ENCODE measurements at places on chromosomes 4 and X.

GRCh38 chrX:41116948-41117347 lies 31.7 kb downstream of the USP9X start:
- DNase-seq = no peak

DNA sequence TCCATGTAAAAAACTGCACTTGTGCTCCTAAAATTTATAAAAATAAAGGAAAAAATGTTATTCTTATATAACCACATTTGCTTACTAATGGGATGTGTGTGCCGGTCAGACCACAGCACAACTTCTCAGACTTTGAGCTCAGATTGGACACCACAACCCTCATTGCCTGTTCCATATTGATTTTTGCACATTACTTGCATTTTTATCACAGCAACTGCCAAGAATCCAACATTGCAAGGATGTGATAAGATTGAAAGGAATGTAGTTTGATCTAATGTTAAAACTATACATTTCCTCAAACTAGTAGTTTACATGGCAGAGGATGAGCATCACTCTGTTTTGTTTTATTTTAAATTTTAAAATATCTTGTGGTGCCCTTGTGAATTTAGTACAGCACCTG lies 227.8 kb downstream of the KDR start:
- DNase-seq = peak; percentile 74

DNA sequence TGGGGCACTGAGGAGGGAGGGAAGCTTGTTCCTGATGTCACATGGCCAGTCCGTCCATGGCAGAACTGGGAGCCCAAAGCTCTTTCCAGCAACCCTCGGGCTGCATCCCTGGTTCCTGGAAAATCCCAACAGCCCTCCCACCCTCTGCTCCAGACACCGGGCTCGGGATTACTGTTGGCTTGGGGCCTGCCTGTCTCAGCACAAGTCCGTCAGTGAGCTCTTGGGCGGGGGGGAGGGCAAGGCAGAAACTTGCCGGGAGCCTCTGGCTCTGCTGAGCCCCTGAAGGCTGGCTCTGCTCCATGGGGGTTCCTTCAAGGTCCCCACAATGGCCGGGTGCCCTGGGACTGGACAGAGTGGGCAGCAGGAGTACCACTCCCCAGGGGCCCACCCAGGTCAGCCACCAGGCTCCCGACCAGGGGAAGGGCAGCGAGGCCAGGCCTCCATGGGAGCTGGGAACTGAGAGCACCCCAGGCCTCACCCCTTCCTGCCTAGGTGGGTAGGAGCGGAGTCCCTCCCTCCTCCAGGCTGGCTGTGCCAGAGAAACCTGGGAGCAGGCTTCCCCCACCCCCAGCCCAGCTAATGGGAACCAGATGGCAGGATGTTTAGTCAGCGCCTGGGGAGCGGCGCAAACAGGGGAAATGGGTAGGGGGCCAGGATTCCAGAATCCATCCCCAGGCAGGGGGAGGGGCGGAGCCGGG lies 6.4 kb upstream of the HAUS7 start:
- peak; percentile 59 for DNase-seq

DNA sequence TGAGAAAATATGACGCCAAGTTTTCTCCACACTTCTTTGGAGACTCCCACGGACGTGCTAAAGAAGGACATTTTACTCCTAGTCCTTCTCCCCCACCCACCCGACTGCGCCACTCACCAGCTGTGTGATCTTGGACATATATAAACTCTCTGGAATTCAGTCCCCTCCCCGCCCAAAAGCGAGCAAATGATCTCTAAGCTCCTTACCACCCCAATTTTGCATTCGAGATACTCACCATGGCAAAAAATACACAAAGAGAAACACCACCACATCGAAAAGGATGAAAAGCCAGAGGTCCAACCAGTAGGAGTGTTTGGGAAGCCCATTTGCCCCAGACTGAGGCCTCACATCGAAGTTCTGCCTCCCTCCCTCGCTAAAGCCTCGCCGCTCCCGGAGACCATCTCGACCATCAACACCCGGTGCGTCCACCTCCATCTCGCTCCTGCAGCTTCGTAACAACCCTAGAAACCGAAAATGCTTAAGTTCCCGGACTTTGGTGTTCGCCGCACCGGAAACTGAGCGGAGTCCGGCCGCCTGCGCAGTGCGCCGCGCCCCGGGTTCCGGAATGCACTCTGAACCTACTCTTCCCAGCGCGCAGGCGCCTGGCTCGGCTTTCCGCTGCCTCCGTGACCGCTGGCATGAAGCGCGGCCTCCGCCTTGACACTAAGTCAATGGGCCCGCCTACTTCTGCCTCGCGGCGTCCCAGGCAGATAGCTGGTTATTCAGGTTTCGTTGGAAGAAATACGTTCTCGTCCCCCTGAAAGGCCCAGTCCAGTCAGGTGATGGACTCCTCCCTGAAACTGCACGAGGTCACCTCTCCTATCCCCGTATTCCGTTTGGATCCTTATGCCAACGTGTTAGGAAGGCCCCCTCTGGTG lies 21.6 kb downstream of the FABP2 start:
- peak; percentile 89 for DNase-seq

- DNase-seq = no peak
These were observed 13.6 kb downstream of the SMIM10L2A start for GRCh38 chrX:135435139-135435922.

- DNase-seq = no peak
These were observed 8.2 kb downstream of the GRPEL1 start for GRCh38 chr4:7059662-7060061.

- DNase-seq = no peak
These were observed 587.7 kb downstream of the GLUD2 start for GRCh38 chrX:121635141-121635540.

GRCh38 chr4:11130195-11130970 lies 298.3 kb downstream of the HS3ST1 start:
- DNase-seq = peak; percentile 8

GRCh38 chr4:66923081-66923865 lies 622.0 kb downstream of the CENPC start:
- no peak for DNase-seq

DNA sequence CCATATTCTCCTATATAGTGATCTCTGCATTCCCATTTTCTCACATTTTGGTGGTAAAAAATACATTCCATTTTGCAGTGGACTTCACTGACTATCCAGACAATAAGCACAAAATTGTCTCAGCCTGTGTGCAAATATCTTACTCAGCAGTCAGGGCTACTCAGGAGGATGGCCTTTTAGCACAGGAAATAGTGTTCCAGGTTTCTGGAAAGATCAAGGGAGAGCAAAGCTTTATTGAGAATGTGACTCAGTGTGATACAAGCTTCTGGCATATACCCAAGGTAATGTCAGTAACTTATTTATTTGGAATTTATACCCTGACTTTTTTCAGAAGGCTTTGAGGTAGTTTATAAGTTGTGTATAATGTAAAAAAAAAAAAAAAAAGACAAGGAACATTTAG lies 233.4 kb downstream of the TEX13A start:
- no peak for DNase-seq

DNA sequence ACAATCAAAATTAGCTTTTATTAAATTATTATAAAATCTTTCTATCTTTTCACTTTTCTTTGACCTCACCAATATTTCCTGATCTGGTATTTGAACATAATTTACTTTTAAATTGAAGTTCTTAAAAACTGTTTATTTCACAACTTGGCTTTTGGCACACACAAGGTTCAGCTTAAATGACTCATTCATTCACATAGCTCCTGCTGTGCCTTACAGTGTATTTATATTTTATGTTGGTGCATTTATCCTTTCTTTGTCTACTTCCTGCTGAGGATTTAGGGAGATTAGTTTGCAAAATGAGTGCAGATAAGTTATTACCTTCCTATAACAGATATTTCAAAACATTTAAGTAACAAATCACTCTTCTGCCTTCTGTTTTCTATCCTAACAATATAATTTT lies 430.6 kb downstream of the DTHD1 start:
- no peak for DNase-seq

DNA sequence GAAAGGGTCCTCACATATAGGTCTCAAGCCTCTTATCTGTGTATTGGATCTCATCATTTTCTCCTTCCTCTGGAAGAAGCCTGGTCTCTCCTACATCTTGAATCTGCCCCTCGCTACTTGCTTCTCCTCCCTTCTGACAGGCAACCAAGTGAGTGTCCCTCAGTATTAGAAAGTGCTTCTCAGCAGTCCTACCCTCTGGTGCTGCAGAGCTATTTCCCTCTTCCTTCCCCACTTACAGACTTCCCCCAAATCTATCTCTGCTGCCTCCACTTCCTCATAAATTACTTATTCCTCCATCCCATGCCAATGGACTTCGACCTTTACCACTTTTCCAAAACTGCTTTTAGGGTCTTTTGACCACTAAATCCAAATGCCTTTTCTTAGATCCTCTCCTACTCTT lies 129.1 kb upstream of the NAP1L5 start:
- no peak for DNase-seq

- no peak for DNase-seq
These were observed 29.3 kb upstream of the MYOZ2 start for GRCh38 chr4:119106036-119107000.

- no peak for DNase-seq
These were observed 100.4 kb downstream of the ITM2A start for GRCh38 chrX:79266702-79267101.

GRCh38 chrX:40501164-40501855 lies 79.5 kb upstream of the ATP6AP2 start:
- DNase-seq = no peak

DNA sequence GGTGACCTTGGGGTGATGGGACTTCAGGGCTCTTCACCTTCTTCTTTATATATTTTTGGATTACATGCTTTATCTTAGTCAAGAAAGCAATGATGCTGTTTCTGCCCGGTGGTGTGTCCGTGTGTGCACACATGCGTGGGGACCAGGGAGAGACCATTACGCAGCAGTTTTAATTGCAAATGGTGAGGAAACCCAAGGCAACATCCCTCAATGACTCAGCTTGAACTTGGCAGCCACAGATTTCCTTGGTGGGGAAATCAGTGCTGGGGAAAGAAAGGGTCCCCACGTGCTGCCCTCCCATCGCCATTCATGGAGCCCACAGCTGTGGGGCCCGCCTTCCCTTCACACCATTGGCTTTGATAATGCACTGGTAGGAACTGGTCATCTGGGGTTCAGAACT lies 46.2 kb upstream of the C4orf50 start:
- no peak for DNase-seq

DNA sequence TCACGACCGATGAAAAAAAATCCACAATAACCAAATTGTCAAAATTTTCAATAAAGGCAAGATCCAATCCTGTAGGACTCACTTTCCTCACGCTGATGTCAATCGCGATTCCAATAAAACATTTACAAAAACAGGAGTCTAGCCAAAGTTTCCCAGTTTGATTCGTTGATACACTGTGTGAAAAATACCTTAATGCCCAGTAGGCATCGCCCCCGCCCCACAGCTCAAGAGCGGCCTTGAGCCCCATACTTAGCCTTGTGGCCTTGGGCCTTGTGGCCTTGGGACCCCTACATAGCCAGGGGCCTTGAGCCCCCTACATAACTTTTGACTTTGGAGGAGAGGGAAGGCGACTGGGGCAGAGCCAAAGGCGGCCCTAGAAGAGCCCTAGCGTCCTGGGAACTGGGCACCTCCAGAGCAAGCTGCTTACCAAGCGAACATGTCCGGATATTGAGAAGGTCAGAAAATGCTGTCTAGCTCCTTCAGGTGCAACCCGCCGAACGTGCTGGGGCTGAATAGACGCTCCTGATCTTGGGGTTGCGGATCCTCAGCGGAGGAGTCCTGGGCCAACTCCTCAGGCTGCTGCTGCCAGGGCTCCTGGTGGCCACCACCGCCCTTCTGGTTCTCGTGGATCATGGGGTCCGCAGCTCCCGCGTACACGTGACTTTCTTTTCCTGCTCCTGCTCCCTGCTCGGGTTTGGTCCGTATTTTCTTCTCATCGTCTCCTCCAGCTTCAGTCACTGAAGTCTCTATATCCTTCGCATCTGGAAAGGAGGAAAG lies 62.9 kb downstream of the RHOXF2B start:
- no peak for DNase-seq

- no peak for DNase-seq
These were observed 23.3 kb downstream of the PPARGC1A start for GRCh38 chr4:23866450-23867075.

- peak; percentile 88 for DNase-seq
These were observed 75.1 kb upstream of the USP9X start for GRCh38 chrX:41009850-41010846.

DNA sequence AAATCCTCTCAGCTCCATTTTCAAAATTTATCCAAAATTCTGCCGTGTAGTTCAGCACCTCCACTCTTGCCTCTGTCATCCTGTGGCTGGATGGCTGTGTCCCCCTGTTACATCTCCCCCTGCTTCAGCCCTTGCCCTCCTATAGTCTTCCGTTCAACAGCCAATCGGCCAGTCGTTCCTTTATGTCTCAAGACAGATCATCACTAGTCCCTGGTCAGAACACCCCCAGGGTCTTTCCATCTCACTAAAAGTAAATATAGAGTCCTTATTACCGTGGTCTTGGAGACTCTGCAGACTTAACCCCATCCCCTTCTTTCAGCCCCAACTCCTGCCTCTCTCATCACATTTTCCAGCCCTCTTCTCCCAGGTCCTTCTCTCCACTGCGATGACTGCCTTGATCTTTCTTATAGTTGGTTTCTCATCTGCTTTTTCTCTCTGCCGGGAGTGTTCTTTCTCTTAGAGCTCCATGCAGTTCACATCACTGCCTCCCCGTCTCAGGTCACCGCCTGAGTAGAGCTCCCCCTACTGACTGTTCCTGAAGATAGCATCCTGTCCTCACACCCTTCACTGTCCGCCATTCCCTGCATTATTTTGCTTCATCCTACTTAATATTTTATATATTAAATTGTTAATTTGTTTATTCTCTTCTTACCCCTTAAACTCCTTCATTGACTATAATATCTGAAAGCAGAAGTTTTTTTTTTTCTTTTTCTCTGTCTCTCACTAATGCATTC lies 736.9 kb upstream of the MAGEB2 start:
- DNase-seq = peak; percentile 26

DNA sequence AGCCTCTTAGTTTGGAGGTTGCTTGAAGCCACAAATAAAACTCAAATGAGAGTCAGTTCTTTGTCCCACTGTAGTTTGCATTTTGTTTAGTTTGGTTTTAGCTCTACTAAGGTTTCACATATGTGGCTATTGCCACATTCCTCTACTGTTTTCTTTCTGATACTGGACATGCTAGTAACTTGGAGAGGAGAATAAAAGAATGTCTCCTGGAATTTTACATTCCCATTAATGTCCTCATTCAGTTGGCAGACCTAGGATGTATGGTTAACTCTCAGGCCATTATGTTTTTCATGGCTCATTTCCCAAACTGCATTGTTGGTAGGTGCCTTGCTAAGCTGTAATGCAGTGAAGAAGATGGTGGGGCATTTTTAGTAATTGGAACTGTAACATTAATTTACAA lies 29.9 kb downstream of the UPRT start:
- DNase-seq = peak; percentile 70

DNA sequence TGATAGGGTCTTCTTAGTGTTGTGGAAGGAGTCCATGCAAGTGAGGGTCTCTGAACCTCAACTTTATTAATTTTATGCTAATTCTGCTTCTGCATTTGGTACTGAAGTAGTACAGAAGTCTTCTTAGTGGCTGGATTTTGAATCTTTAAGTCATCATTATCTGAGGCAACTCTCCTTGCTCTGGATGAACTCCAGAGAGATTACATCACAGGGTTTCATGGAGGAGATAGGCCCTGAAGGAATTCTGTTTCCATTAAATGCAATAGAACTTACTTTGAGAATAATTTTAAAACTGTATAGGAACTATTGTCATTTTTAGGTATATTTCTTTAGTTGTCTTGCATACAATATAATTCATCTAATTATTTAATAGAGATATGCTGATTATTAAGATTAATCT lies 451.2 kb downstream of the FAT4 start:
- DNase-seq = peak; percentile 61

Measured in IMR-90 (cell line).